ENCODE measurements at places on chromosomes 7 and 10.
A peak's percentile ranks its signal among the peaks of the same experiment; 100 is the strongest.

DNA sequence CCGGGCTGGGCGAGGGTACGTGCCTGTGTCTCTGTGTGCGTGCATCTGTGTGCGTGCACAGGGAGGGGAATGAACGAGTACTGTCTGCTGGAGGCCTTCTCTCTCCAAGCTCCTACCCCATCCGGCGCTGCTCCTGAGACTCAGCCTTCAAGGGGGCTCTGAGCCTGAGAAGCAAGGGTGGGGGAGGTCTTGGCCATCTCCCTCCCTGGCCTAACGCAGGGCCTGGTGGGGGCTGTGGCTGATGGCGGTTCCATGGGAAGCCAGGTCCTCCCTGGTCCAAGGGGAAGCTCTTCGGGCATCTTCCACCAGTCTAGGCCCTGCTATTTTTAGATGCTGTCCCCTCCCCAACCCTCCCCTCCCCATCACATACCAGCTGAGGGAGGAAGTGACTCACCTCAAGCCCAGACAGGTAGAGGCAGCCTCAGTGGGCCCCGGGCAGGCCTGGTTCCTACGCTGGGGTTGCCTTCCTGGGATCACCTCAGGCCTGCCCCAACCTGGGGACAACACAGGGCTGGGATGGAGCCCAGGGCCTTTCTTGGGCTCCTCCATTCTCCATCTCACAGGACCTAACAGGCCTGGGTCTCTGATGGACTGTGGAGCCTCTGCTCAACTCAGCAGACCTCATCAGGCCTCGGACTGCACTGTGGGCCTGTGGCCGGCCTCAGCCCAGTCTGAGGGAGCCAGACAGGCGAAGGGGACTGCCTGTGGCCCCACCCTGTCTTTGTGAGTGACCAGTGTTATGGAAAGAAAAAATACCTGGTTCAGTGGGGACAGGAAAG is 32.2 kb downstream of the DNAJB12 start:
- no peak for DNase-seq

GRCh38 chr7:150308575-150308974 is 14.6 kb upstream of the LRRC61 start:
- no peak for DNase-seq

GRCh38 chr10:21732067-21732772 is 198.2 kb downstream of the MLLT10 start:
- DNase-seq: peak; percentile 69

DNA sequence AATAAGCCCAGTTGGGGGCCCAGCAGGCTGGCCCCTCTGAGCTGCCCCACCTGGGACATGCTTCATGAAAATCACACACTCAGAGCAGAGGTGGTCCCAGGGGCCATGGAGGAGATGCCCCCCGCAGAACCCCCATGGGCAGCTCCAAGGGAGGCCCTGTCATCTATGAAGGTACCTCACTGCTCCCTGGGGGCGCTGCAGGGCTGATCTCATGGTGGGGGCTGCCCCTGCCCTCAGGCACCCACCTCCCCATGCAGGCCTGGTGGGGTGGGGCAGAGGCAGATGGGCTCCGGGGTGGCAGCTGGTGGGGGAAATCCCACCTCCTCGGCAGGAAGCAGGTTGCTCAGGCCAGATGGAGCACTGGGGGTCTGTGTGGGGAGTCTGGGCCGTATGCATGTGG is 60.5 kb downstream of the YKT6 start:
- no peak for DNase-seq

DNA sequence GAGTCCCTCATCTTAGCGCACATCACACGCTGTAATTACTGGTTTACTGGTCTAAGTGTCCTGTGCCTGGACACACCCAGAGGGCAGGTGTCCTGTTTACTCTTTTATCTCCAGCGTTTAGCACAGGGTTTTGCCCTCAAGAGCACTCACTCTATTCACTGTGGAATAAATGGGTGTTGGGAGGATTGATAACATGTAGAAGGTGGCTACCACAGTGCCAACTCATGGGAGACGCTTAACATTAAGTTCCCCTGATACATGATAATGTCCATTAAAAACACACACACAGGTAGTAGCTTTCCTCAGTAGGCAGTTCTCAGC is 96.1 kb upstream of the EFCAB10 start:
- no peak for DNase-seq

- no peak for DNase-seq
Measured at GRCh38 chr7:129779602-129780256, 168.2 kb downstream of the NRF1 start.

- DNase-seq: peak; percentile 36
Measured at GRCh38 chr10:20990604-20991003, 93.5 kb upstream of the NEBL start.

GRCh38 chr7:2431260-2431867 is 28.0 kb downstream of the CHST12 start:
- DNase-seq: no peak

DNA sequence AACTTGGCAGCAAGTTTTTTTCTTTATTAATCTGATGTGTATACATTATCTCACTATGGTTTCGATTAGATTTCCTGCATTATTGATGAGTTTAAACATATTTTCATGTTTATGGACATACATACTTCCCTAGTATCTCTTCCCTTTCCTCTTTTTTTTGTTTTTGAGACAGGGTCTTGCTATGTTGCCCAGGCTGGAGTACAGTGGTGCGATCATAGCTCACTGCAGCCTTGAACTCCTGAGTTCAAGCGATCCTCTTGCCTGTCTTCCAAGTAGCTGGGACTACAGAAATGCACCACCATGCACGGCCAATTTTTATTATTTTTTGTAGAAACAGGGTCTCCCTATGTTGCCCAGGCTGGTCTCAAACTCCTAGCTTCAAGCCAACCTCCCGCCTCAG is 18.9 kb downstream of the BAZ1B start:
- no peak for DNase-seq

- DNase-seq: no peak
Measured at GRCh38 chr10:80051993-80052392, 26.5 kb upstream of the TMEM254 start.

GRCh38 chr10:59649606-59650346 is 59.9 kb downstream of the SLC16A9 start:
- DNase-seq: no peak

DNA sequence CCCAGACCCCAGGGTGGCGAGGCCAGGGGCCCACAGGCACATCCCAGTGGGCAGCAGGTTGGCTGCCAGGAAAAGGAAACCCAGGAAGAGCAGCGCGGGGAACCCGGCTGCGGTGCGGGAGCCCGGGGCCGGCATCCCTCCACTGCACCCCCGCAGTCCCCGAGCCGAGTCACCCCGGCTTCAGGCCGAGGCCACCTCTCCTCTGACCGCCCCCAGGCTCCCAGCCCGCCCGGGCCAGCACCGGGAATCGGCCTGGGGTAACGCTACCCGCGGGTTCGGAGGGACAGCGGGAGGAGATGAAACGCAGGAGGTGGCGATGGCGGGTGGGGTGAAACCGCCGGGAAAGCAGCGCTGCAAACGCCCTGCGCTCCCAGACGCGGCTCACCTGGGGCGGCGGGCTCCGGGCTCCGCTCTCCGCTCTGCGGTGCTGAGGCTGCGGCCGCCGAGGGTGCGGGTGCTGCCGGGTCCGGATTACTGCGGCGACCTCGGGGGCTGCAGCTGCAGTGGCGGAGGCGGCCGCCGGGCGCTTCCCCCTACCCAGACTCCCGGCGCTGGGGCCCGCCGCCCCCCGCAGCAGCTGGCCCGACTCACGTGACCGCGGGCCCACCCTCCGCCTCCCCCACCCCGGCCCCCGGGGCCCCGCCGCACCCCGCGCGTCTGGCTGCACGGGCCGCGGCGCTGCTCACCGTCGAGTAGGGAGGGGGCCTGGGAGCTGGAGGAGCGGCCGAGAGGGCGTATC is at the start of gene SCRN1:
Gene SCRN1 (minus strand): TSS at position 545 of the 739 bp plus-strand sequence. CDS start 20,734 bp downstream, outside the sequence.
- DNase-seq: peak; percentile 27

- peak; percentile 23 for DNase-seq
Measured at GRCh38 chr7:19116121-19117090, 1.0 kb downstream of the TWIST1 start.

DNA sequence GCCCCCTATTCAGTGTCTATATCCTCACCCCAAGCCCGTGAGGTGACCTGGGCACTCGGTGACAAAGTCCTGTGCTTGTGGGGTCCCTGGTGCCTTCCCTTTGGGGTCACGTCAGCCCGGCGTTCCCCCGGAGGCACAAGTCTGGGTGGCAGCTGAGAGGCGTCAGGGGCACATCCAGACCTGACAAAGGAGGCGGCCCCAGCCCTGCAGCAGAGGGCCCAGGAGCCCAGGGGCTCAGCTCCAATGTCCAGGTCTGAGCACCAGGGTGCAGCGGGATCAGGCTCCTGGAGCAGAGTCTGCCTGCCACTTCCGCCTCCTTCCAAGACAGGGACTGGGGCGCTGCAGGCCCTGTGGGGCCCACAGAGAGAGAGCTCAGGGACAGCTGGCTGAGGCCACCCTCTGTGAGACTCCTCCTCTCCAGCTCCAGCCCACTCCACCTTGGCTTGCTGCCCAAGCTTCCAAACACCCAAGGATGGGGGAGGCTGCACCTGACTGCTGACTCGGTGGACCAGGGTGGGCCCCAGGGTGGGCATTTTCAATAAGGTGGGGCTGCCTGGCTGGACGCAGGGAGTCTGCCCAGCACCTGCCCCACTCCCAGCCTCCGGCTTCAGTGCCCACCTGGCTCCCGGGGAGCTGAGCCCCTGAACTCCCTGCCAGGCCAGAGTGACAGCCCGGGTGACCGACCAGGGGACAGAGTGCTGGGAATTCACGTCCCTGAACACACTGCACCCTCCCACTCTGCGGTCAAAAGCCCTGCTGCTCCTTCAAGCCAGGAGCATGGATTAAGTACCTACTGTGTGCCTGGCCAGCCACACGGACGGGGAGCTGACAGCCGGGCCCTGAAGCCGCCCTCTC is 1.0 kb upstream of the KNDC1 start:
- no peak for DNase-seq

- DNase-seq: no peak
Measured at GRCh38 chr7:148898845-148899484, 14.9 kb upstream of the EZH2 start.

DNA sequence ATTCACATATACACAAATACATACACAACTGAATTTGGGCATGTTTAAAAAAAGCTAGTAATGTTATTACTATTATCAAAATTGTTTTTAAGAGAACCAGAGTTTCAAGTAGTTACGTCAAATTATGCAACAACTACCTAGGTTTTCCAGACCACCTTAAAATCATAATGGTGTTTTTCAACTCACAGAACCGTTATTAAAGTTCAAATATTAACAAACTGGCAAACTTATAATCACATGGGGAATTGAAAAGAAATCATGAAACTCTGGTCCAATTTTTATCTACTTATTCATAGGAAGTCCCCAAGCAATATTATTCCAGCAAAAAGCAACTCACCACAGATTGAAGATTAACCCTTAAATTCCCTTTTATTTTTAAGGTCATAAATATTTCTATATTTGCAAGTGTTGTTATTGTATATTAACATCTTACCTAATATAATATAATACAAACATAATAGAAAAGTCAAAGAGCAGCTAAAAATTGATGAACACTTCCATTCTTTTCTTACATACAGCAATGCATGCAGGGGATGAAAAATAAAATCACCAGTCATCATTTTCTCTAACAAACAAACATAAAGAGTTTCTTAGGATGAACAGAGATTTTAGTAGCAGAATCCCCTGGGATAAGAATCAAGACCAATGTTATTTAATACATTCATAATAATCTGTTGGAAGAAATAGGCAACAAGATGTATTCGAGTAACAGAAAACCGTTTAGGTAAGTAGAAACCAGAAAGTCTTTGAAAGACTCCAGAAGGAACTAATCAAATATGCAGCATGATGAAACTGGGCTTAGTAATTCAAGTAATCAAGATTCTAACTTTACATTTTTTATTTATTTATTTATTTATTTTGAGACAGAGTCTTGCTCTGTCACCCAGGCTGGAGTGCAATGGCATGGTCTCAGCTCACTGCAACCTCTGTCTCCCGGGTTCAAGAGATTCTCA is 391.1 kb downstream of the PARD3 start:
- no peak for DNase-seq

- DNase-seq: no peak
Measured at GRCh38 chr7:101884671-101885596, 67.5 kb downstream of the CUX1 start.

- DNase-seq: no peak
Measured at GRCh38 chr10:120891365-120891764, 40.2 kb downstream of the WDR11 start.

DNA sequence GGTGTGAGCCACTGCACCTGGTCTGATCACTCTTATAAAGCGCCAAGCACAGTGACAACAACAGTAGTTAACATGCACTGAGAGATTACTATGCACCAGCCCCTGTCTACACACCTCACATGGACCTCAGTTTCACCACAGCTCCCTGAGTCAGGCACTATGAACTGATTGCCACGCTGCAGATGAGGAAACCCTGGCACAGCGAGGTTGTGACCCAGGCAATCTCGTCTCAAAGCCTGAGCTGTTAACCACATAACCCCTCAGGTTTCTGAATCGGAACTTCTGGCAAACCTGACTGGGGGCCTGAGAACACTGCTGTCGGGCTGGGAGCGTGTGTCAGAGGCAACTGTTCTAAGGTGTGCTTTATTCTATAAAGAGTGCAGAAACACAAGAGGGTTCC is 150.8 kb downstream of the RNF216 start:
- no peak for DNase-seq

DNA sequence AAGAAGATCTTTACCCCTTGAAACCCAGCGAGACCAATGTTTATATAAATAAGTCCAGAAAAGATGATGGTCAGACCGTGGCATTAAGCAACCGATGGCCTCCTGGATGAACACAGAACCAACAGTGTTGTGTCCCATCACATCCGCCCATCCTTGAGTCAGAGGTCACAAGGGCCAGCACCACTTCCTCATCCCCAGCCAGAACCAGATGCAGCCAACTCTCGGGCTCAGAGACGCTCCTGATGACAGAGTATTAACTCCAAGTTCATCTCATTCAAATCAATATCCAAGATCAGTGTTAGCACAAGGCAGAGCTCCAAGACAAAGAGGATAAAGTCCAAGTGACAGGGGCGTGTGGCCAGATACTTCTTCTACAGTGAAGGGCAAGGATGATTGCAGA is 63.5 kb downstream of the FAM53B start:
- DNase-seq: peak; percentile 76

GRCh38 chr7:128903621-128904361 is 6.7 kb downstream of the KCP start:
- no peak for DNase-seq

DNA sequence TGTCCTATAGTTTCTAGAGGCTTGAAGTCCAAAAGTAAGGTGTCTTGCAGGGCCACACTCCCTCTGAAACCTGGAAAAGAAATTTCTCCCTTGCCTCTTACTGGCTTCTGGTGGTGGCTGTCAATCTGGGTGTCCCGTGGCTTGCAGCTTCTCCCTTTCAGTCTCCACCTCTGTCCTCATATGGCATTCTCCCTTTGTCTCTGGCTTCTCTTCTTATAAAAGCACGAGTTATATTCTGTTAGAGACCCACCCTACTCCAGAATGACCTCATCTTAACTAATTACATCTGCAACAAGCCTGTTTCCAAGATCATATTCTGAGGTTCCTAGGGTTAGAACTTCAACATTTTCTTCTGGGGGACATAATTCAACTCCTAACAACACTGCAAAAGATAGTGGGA is 3.4 kb upstream of the GLI3 start:
- DNase-seq: no peak

- no peak for DNase-seq
Measured at GRCh38 chr7:123535517-123535916, 1.1 kb upstream of the IQUB start.
